ENCODE measurements at places on chromosomes 13 and 19.

DNA sequence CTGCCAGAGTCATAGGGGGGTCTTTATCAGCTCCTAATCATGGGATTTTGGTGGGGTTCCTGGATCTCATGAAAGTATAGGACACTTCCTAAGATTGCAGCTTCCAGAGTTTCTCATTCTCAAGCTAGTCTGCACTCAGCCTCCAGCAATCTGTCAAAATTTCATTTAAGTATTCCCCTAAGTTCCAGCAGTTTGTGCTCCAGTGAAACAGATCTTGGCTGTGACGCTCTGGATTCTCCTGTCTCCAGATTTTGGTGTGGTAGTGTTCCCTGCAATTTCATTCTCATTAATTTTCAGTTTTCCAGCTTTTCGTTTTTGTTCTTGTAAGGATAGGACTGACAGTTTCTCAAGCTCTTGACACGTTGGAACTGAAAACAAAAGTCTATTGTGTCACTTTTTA lies 908.9 kb upstream of the MIR17HG start:
- no peak for DNase-seq

GRCh38 chr19:38978326-38978689 lies 2.8 kb upstream of the FBXO17 start:
- no peak for DNase-seq

DNA sequence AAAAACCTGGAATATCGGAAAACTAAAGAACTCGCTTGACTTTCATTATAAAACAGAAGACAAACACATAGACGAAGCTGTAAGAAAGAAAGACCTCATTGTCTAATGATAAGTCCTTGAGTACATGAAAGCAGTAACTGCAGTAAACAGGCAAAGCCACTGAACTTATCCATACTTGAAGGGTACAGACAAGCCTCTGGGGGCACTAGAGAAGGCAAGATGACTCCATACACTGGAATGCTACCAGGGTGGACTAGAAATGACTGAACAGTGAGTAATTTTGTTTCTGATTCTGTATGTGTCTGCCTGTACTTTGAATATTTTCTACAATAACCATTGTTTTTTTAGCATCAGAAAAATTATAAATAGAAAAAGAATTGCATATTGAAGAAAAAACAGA lies 507.9 kb downstream of the UQCRFS1 start:
- DNase-seq = peak; percentile 94

DNA sequence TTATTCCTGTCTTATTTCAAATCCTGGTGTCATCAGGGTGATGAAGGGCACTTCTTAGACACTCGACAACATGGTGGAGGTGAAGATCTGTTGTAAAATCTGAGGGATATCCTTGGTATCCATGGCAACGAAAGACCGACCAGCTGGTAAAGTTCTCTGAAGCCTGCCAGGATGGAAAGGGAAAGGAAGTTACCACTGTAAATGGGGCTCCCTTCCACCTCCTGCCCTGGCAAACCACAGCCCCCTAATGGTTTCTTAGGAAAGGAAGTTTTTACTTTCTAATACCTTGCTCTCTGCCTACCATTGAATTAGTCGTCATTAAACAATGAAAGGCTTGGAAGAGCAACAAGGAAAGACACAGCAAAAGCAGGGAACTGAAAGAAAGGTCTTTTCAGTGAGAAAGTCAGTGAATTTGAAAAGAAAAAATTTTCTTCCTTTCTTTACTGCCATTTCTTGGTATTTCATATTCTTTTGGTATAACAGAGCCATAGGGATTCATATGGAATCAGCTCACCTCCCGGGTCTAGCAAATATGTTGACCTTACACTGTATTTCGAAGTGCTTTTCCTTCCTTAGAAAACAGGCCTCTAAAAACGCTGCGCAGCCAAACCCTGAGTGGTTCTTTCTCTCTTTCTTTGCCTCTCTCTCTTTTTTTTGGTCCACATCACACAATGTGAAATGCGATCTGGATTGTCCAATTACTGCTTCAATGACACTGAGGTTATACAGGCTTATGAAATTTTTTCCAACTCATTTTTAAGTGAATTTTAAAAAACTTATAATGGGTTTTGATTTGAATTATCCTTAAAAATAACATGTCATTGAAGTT lies 111.0 kb downstream of the RGCC start:
- DNase-seq = no peak

- DNase-seq = peak; percentile 87
Measured at GRCh38 chr13:39144941-39145533, 106.8 kb downstream of the NHLRC3 start.

DNA sequence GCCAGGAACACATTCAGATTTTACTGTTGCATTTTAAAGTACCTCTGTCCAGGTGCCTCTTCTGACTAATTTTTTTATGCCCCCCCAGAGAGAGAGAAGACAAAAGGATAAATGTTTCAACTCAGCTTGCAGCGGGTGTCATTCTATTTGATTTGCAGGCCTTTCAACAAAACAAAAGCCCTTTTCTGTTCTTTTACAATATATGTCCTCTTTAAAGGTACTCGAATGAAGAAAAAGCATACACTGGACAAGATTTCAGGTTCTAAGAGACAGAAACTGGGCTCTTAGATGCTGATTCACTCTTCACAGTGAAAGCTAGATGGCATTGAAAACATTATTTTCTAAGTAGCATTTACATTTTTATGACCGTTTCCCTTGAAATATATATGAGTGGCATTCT lies 2.9 kb upstream of the FRY start:
- DNase-seq = no peak

DNA sequence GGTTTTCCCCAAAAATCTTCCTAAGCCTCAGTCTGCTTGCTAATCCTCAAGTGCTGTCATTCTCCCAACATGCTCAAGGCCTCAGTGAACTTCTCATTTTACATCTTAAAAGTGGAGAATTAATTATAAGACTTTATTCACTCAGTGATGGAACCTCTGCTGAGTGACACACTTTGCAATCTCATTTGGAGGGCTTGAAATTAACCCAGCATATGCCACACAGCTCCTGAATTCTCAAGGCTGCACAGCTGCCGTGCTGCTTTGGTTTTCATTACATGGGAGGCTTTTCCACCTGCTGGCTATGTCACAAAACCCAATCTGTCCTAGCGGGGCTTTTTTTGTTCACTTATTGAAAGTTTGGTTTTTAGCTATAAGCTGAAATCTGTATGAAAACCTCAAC lies 28.3 kb upstream of the SERPINE3 start:
- DNase-seq = no peak

DNA sequence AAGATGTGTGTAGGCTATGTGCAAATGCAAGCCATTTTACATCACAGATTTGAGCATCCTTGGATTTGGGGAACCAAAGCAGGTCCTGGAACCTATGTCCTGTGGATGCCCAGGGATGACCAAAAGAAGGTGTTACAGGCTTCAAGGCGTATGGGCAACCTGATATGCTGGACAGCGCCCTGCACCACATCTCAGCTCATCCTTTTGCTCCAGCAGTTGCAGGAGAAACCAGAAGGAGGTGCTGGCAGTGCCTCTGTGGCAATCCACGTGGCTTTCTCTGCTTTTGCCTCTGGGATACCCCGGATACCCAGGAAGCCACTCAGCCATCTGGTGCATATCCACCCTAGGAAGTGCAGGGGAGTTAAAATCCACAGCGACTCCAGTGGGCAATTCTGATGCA lies 110.3 kb upstream of the VSTM2B start:
- no peak for DNase-seq

GRCh38 chr19:27522223-27522622 lies 1690.7 kb downstream of the UQCRFS1 start:
- DNase-seq = no peak

DNA sequence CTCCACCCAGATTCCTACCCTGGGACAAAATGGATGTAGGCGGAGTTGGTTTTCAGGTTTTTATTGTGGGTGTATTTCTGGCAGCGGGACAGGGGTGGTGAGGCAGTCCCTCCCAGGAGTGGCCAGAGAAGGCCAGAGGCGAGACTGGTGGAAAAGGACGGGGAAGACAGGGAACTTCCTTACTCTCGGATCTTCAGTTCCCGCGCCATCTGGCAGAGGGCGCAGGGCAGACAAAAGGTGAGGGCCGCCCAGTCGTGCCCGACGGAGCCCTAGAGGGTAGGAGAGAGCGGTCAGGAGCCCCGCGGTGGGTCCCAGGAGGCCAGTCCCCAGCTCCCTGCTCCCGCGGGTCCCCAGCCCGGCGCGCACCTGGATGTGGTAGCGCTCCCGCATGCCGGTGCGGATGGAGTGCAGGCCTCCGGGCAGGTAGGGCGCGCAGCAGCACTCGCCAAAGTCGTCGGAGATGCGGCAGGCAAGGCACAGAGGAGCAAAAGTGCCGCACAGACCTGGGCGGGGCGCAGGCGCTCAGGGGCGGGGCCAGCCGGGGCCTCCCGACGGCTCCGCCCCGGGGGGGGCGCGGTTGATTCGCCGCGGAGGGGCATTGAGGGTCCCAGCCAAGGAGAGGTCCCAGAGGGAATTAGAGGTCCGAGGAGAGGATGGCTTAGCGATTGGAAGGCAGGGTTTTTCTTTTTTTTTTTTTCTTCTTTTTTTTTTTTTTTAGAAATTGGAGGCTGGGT lies 3.0 kb downstream of the CNFN start:
- DNase-seq = peak; percentile 41

DNA sequence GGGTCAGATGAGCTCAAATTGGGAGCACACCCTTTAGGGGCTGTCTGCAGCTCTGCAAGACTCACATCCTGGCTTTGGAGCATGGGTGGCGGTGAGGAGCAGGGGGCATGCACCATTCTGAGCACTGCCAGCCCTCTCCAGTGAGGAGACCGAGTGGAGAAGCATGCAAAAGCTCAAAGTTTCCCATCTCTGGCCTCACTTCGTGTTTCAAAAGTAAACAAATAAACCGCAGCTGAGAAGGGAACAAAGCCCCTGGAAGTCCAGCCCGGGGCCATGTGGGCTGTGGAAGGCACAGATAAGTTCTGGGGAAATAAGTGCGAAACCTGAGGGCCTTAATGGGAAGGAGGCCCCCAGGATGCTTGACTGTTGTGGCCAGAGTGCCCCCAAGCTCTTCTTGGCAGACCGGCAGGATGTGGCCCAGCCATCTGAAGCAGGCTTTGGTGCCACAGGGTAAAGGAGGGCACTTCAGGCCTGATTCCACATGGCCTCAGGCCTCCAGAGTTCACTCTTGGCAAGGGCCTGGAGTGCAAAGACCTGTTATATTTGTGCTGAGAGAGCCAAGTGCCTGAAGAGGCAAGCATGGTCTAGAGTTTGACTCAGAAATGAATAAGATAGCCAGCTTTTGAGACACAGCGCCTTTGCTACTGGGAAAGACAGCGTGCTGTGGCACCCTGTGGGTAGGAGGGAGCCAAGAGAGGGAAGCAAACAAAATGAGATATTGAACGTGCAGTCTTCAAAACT lies 1.2 kb downstream of the MEDAG start:
- peak; percentile 66 for DNase-seq

- peak; percentile 43 for DNase-seq
Measured at GRCh38 chr19:37963190-37963936, 56.4 kb downstream of the SIPA1L3 start.

GRCh38 chr13:82947191-82947621 lies 935.1 kb downstream of the SLITRK1 start:
- peak; percentile 40 for DNase-seq

Measured in choroid plexus epithelial cell (primary cell).